Nasal cavity respiratory epithelium epithelial cell of viscerocranial mucosa (primary cell): ENCODE measurements at places on chromosomes 4 and X. TPM values are rescaled to one million over a fixed set of nuclear protein-coding genes. Genes with fewer than 3 reads are reported as not detected.

DAPP1 gene
- 95.5 and 99.1 TPM in 2 replicates for total RNA-seq

UXT gene
- total RNA-seq: 69.3 and 115 TPM in 2 replicates

PDCL2 gene
- total RNA-seq: 0.07 and 0.34 TPM in 2 replicates

CSTF2 gene
- 13.7 and 23.3 TPM in 2 replicates for total RNA-seq

EVC gene
- total RNA-seq: 12.3 and 52.8 TPM in 2 replicates

BOD1L1 gene
- total RNA-seq: 24.9 and 57.5 TPM in 2 replicates

SLC16A2 gene
- 2.1 and 5.3 TPM in 2 replicates for total RNA-seq

ETDA gene
- not detected in 2 replicates for total RNA-seq

KLKB1 gene
- not detected in 2 replicates for total RNA-seq

HSD17B11 gene
- 1.4 and 2.6 TPM in 2 replicates for total RNA-seq

ANXA5 gene
- total RNA-seq: 204 and 212 TPM in 2 replicates

SLC39A8 gene
- 8.9 and 10.8 TPM in 2 replicates for total RNA-seq

WNK3 gene
- 0.68 and 1.8 TPM in 2 replicates for total RNA-seq

EDA2R gene
- 5.1 and 5.5 TPM in 2 replicates for total RNA-seq

CWH43 gene
- total RNA-seq: 10.0 and 39.3 TPM in 2 replicates

CENPVL1 gene
- total RNA-seq: not detected in 2 replicates

PFKFB1 gene
- under 0.01 and 0.21 TPM in 2 replicates for total RNA-seq

UCHL1 gene
- total RNA-seq: 10.1 and 23.9 TPM in 2 replicates

GASK1B gene
- 0.34 and 10.1 TPM in 2 replicates for total RNA-seq

MAGEB5 gene
- not detected in 2 replicates for total RNA-seq

SLC7A11 gene
- 122 and 291 TPM in 2 replicates for total RNA-seq

LDB2 gene
- total RNA-seq: not detected in 2 replicates

PIR gene
- 22.9 and 23.6 TPM in 2 replicates for total RNA-seq

SOWAHB gene
- 15.0 and 15.4 TPM in 2 replicates for total RNA-seq

KCNE5 gene
- total RNA-seq: under 0.01 and 0.07 TPM in 2 replicates

FOXR2 gene
- not detected in 2 replicates for total RNA-seq

ARHGAP36 gene
- total RNA-seq: not detected in 2 replicates

CABS1 gene
- not detected in 2 replicates for total RNA-seq

RAB28 gene
- 14.3 and 21.5 TPM in 2 replicates for total RNA-seq

MAGEB17 gene
- total RNA-seq: not detected in 2 replicates

GNRHR gene
- under 0.01 and 0.07 TPM in 2 replicates for total RNA-seq

TMEM35A gene
- total RNA-seq: 0.14 TPM in 1 of 2 replicates, not detected in the other

S100P gene
- total RNA-seq: 19.9 and 208 TPM in 2 replicates

TEC gene
- 1.4 and 1.6 TPM in 2 replicates for total RNA-seq

CXorf49B gene
- total RNA-seq: not detected in 2 replicates

FAM149A gene
- under 0.01 and 1.7 TPM in 2 replicates for total RNA-seq

VSIG1 gene
- 0.34 and 0.43 TPM in 2 replicates for total RNA-seq

SYN1 gene
- total RNA-seq: under 0.01 and 0.07 TPM in 2 replicates

DUSP9 gene
- 0.28 and 0.68 TPM in 2 replicates for total RNA-seq

AFF2 gene
- total RNA-seq: 0.14 TPM in 1 of 2 replicates, not detected in the other

HOPX gene
- total RNA-seq: 19.6 and 86.5 TPM in 2 replicates

PPARGC1A gene
- under 0.01 and 38.9 TPM in 2 replicates for total RNA-seq

FGFBP2 gene
- total RNA-seq: not detected in 2 replicates

REELD1 gene
- total RNA-seq: 0.36 TPM in 1 of 2 replicates, not detected in the other

GYG2 gene
- 0.36 TPM in 1 of 2 replicates, not detected in the other for total RNA-seq

MTHFD2L gene
- 27.1 and 47.8 TPM in 2 replicates for total RNA-seq

DCHS2 gene
- under 0.01 and 0.07 TPM in 2 replicates for total RNA-seq

NAT8L gene
- 0.34 and 0.36 TPM in 2 replicates for total RNA-seq

ALAS2 gene
- total RNA-seq: not detected in 2 replicates

GAGE12F gene
- not detected in 2 replicates for total RNA-seq

SYTL5 gene
- 0.34 and 4.6 TPM in 2 replicates for total RNA-seq

RTL9 gene
- under 0.01 and 0.07 TPM in 2 replicates for total RNA-seq

CYLC1 gene
- not detected in 2 replicates for total RNA-seq

NLRP2B gene
- not detected in 2 replicates for total RNA-seq

HPGD gene
- total RNA-seq: 4.1 and 5.1 TPM in 2 replicates

NWD2 gene
- 0.07 and 0.34 TPM in 2 replicates for total RNA-seq

CFP gene
- total RNA-seq: under 0.01 and 0.07 TPM in 2 replicates

TMEM47 gene
- total RNA-seq: 1.4 and 14.5 TPM in 2 replicates
